ENCODE measurements at places on chromosomes 6 and 20.
A peak's percentile ranks its signal among the peaks of the same experiment; 100 is the strongest.

DNA sequence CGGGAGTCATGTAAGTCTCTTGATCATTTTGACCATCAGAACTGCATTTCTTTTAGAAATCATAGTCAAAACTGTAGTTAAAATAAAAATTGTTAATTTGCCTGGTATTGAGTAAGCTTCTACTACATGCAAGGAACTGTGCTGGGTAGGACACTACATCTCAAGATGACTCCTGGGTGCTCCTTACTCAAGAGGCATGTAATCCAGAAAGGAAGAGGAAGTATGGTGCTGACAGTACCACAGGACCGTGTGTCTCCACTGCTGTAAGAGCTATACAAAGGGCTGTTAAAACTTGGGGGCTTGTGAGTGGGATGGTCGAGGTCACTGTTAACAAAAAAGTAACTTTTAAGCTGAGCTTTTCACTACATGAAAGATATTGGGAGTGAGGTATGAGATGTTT is 508.3 kb upstream of the SOX4 start:
- DNase-seq = no peak

GRCh38 chr6:44788387-44788981 is 401.0 kb downstream of the CDC5L start:
- DNase-seq = no peak

GRCh38 chr20:22404419-22405170 is 179.8 kb downstream of the FOXA2 start:
- DNase-seq = no peak

DNA sequence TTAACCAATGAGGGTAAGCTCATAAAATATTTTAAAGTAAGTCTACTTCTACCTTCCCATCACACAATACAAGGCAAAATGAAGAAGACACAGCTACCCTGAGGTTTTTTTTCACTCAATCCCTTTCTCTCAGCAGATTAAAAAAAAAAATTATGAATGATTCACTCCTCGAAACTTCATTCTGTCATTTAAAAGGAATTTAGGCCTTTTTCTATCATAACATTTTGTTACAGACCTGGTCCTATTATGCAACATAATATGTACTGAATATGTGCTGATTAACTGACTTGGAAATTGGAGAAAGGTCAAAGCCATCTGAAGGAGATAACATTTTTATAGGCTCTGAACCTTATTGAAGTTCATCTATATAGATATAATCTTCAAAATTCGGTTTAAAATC is 45.5 kb downstream of the PRL start:
- DNase-seq = no peak

DNA sequence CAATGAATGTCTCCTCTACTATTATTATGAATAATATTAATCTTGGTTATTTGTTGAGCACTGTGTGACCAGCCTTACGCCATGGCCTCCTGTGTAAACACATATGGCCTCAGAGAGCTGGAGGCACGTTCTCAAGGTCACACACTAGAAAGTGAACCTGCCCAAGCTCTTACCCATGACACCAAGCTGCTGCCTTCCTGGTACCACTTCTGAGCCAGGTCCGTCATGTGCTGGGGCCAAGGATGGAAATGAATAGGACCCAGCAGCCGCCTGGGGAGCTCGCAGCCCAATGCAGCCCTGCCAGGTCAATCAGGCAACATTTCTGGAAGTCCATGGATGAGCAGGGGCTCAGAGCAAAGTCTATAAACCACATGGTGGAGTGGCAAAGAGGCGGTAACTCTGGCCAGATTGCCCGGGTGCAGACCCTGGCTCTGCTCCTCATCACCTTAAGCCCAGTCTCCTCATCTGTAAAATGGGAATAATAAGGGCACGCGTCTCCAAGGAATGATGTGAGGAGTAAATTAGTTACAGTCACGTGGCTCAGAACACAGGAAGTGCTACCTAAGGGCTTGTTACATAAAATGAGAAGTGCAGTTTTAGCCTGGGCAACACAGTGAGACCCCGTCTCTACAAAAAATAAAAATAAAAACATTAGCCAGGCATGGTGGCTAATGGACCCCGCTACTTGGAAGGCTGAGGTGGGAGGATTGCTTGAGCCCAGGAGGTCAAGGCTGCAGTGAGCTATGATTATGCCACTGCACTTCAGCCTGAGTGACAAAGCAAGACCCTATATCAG is 61.5 kb downstream of the JPH2 start:
- DNase-seq = no peak

DNA sequence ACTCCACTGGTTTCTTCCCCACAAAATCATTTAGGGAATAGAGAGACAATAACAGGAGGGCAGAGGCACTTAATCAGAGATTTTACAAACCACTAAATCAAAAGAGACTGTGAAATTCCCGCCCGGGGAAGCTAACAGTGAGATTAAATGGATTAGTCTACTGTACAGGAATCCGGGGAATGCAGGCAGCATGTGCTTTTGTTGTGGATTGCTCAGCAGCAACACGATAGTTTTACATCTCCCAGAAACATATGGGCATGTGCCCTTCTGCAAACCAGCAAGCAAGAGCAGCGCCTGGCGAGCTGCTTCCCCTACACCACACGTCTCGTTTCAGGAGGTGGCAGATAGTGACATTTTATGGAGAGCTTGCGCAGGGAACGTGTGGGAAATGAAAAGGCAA is 382.3 kb downstream of the CD83 start:
- no peak for DNase-seq

DNA sequence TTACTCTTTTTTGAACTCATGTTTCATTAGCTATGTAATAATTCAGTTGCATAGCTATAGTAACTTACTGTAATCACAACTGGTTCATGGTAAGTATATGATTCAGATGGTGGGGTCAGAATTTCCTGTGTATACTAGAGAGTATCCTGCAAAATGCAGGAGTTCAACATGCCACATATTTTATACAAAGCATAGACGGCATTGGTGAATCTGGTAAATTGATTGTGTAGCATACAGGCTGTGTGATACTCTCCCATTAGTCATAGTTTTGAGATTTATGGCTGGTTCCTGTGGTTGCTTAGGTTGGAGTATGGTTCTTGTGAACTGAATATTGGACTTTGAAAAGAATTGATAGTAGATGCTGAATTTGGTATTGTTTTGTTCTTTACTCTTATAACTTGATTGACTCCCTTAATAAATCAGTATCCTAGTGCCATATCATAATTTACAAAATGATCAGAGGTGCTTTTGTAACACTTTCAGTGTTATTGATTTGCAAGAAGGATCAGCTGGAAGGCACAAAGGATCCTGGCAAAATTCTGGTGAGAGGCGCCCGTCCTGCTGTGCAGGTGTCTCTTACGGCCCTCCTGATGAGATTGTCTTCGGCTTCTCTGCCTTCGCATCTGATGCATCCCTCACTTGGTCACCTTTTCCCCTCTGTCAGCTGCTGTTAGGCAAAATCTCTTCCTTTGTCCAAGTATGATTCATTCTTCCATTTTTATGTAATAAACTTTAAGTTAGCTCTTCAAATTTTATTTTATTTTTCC is 22.6 kb downstream of the SNX9 start:
- no peak for DNase-seq

DNA sequence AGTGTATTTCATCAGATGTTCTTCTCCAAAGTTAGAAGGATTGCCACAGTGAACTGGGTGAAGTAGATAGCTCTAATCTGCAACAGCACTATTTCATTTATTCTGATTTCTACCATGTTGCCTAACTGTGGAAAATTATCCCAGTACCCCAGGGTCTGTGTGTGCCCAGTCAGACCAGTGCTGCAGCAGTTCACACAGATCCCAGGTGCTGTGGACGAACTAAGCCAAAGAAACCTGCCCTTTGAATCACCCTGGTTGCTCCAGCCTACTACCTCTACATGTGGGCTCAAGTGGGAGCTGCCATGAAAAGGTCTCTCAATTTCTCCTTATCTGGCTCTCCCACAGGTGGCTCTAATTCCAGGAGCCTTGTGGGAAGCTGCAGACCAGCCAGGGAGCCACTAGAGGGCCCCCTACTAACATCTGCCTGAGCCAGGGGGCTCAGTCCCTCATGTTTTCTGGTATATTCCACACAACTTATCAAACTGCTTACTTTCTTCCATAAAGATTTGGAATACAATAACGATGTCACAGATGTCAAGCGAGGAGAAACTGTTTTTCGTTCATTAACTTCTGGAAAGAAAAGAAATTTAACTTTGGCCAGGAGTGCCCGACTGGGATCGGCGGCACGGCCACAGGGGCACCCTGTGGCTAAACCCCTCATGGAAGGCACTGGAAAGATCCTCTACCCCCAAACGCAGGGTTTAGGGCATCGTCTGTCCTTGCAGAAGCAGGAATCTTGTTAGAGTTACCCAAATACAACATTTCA is 31.6 kb upstream of the LY86 start:
- DNase-seq = peak; percentile 37

DNA sequence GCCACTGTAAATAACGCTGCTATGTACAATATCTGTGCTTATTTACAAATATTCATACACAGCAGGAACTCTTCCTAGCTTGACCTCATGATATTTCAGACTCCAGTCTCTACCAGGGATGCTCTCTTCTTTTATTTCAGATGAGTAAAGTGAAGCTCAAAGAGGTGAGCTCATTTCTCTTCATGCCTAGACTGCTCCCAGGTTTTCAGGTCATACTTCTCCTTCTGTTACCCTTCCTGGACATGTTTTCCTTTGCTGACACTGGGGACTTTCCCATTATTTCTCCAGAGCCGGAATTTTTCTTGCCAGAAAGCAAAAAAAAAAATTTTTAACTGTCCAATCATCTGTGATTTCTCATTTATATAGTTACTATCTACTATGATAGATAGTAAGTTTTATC is 147.2 kb upstream of the DST start:
- DNase-seq = no peak

GRCh38 chr6:134293659-134294161 is 24.2 kb downstream of the SGK1 start:
- DNase-seq = no peak

DNA sequence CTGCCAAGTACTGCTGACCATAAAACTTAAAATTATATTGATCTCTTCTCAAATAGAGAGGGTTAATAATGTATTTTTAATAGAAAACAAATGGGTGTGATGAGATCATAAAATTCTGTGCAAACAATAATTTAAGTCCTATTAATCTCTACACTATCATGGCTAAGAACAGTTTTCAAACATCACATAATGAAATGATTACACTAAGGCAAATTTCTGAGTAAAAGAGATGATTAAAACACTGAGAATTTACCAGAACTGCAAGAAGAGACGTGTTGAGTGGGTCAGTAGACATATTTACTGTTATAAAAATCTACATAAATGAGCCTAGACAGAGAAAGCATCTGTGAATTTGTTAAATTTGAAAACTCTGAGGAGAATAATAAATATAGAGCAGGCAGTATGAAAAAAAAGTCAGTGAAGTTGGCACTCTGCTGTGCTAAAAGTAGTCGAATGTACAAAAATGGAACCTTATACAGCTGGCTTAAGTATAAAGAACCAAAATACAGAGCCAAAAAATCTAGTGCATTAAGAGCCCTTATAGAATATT is 302.6 kb upstream of the MANEA start:
- DNase-seq = no peak

GRCh38 chr6:144065213-144065660 is 30.1 kb downstream of the SF3B5 start:
- peak; percentile 47 for DNase-seq

DNA sequence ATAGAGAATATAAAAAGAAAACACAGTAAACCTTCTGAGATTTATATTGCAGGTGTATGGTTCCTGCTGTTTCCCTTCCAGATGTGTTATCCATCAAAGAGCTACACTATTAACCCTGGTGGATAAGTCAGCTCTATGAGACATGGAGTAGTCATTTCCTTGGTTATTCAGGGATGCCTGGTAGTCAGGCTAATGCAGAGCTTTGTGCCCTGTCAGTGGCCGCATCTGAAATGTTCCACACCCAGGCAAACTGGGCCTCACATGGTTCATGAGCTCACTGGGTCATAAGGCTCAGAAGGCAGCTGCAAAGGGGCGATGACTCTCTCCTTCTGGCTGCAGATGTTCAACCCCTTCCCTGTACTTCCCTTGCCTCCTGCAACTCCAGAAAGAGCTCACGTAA is 473.6 kb downstream of the EPHA7 start:
- no peak for DNase-seq

DNA sequence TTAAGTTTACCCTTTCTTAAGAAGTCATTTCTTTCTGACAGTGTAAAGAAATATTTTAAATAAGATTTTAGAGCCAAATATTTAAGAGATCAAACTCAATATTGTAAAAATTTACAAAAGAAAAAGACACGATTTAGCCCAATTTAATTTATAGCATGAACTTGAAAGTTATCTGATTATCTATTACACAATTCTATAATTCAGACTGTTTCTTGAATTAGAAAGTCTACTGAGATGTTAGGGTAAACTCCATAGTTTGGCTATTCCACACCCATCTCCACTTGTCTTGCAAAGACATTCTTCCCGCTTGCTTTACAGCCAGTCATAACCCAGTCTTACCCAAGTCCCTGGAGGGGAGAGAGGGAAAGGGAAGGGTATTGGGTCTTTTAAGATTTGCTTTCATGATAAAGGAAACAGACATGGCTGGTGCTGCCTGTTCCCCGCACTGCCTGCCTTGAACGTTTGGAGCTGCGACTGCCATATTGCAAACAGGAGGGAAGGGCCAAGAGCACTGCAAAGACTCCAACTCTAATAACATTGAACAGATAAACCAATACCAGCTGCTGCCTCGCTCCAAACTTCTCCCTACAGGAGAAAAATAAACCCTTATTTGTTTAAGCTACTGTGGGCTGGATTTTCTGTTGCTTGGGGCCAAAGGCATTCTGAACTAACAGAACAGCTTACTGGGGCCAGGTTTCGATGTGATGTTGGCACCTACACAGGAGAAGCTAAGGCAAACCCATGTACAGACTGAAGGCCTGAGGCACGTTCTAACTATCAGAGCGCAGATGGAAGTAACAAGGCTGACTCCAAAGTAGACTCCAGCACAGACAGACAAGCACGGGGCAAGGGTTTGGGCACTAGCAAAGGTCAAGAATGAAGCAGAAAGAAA is 552.3 kb upstream of the JARID2 start:
- no peak for DNase-seq

DNA sequence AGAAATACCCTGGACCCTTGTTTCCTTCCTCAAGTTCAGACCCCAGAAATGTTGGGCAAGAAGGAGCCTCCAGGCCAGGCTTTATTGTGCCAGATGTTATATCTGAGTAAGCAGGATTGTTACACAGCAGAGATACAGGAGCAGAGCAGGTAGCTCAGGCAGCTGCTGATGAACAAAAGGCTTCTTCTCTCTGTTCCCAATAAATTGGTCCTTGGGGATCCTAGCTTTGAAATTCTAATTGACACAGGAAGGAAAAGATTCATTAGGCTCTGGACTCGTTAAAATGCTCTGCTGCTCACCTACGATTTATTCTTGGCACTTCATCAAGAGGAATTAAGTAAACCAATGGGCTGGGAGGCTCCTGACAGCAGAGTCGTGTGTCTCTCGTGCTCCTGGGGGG is 54.2 kb downstream of the RALY start:
- no peak for DNase-seq

- DNase-seq = no peak
Observed at GRCh38 chr20:33785503-33785902, 25.6 kb upstream of the CHMP4B start.

DNA sequence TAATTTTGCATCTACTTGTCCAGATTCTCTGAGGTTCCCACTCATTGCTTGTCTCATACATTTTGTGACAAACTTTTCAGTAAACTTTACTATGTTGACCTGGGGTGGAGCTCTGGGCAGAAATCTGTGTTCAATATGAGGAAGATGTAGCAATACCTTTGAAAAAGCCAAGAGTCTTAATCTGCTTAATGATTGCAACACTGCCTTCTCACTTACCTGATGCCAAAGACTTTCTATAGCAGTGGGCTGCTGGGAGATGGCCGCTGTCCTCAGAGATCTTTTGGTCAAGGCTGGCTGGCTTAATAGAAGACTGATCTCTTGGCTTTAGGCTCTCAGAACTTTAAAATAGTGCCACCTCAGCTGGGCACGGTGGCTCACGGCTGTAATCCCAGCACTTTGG is 70.1 kb upstream of the RBM24 start:
- DNase-seq = no peak

- DNase-seq = no peak
Observed at GRCh38 chr6:15293674-15294073, 47.8 kb downstream of the JARID2 start.
